ENCODE measurements at places on chromosomes 7 and 10.

DNA sequence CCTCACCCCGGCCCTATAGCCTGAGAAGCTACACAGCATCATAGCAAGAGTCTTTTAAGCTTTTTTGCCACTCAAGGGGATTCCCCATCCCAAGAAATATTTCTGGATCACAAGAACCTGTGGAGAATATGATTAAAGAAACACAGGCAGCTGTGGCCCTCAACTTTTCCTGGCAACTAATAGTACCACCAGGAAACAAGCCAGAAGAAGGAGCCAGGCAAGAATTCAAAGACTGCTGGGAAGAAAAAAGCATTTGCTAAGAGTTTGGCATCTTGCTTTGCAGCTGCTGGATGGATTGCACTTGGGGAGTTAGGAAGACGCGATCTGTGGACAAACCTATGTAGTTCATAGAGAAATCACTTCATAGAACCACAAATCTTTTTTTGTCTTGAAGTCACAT, 437.8 kb downstream of the PLXDC2 start:
- DNase-seq: no peak

DNA sequence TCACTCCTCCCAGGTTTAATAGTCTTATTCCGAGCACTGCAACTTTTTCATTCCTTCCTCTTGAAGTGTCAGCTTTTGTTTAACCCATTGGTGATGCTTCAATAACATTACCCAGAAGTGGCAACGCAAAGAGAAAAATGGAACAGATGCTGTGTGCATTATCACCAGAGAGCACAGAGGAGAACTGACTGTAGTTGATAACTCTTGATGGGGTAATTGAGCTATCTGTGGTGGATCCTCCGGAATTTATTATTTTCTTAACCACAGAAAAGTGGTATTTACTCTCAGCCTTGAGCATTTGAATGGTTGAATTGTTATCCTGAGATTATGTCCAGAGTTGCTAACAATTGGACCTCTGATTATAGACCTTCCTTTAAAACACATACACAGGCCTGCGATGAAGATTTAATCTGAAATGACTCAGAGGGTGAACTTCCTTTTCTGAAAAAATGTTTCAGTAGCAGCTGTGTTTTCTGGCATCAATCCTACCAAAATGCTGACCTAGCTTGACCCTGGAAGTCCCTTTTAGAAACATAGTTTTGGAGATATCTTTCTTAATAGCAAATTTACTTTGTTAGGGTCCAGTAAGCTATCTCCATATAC, 1584.4 kb upstream of the LRRTM3 start:
- no peak for DNase-seq

- DNase-seq: no peak
These were observed 68.1 kb upstream of the NANOS1 start for GRCh38 chr10:118961436-118961835.

DNA sequence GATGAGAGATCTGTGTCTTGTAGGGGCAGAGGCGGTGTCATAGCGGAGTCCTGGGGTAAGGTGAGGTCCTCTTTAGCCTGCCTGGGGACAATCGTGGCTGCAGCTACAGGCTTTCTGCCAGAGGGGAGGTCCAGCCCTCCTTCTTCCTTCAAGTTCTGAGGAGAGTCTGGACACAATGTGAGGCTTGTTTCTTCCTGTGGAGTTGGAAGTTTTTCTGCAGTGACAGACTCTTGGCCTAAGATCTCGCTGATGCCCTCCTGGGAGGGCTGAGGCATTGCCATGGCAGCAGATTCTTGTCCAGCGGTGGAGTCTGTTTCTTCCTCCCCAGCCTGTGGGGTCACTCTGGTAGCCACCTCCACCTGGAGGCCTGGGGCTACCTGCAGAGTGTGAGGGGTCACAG, 4.4 kb downstream of the NACAD start:
- no peak for DNase-seq

DNA sequence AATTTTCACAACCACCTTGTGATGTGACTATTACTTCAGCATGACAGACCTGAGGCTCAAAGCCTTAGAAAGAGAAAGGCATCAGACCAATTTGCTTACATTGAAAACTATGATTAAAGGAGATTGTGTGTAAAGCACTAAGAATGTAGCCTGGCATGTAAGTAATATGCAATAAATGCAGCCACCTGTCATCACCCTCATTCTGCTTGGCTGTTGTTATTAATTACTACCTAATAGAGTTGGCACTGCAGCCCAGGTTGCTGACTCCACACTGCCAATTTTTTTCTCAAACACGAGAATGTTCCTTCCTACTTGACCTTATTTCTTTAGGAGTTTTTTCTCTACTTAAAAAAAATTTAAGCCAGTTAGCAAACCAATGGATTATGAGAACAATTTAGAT, 61.2 kb upstream of the NPVF start:
- no peak for DNase-seq

- DNase-seq: no peak
These were observed 70.9 kb downstream of the DAGLB start for GRCh38 chr7:6376820-6377219.

DNA sequence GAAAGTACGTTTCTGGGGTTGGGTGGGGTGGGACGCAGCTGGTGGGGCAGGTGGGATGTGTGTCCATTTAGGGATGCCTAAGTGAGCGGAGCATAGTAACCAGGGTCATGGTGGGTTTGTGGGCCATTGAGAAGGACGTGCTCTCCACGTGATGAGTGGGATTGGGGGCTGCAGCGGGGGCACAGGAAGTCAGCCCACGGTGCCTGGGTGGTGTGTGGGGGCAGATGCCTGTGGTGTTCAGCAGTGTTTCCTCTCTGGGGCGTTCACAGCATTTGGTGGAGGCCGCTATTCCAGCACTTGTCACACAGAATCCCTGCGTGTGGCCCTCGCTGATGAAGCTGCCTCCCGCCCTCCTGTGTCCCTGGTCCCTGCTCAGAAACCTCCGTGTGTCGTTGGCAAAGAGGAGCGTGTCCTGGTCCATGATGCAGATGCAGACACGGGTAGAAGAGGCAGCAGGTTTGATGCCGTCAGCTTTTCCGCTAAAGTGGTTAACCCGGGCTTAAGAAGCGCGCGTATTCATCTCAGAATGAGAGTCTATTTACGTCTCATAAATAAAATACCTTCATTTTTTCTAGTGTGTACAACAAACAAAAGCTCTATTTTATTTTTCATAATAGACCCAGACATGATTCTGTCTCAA, 274.2 kb downstream of the ADARB2 start:
- DNase-seq: no peak

DNA sequence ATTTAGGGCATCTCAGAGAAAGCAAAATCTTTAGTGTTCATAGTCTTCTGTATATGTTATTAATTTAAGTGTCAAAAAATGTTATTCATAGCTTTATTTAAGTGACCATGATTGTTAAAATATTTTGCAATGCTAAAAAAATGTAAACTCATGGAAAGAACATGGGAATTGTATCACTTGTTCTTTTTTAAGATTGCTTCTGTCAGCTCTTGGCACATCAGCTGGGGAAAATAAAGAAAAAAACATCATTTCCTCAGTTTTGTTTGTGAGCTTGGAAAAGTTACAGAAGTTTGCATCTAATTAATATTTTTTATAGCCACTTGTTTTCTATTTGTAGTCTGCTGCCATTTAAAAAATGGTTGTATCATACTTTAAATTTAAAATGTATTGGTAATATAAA, 285.9 kb upstream of the CSTF2T start:
- no peak for DNase-seq

GRCh38 chr10:78307576-78307975, 273.9 kb downstream of the RPS24 start:
- no peak for DNase-seq
